ENCODE measurements at places on chromosomes 6 and 20.
A peak's percentile ranks its signal among the peaks of the same experiment; 100 is the strongest.

DNA sequence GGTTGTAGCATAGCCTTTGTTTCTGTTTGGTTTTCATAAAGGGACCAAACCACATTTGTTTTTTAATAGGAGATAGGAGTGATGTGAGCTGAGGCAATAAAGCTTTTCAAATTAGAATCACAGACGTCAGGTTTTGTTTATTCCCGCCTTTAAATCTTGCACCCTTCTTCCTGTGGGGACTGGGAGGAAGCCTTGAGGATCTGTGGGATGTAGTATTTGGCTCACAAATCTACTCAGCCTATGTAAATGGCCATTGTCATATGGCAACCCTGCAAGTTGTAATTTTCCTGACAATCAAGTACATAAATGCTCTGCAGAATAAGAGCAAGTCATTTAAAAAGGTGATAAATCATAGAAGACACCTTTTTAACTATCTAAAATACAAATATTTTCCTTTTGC is 110.4 kb downstream of the ADGRG6 start:
- no peak for DNase-seq

DNA sequence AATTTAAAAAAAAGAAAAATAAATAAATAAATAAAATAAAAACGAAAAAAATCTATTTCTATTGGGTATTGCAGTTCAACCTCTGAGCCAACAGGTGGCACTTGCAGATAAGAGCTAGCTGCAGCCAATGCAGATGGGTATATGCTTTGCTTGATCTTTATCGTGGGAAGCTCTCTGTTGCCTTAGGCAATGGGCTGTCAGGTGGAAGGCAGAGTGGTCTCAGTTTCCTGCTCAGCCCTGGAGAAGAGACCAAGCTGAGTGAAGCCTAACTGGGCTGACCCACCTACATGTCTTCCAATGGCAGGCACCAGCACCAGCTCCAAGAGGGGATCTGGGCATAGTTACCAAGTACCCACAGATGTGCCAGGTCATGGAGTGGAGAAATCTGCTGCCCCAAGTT is 95.0 kb downstream of the AK9 start:
- DNase-seq, result peak; percentile 8

- no peak for DNase-seq
Observed at GRCh38 chr6:149752600-149753373, 3.2 kb downstream of the PCMT1 start.

DNA sequence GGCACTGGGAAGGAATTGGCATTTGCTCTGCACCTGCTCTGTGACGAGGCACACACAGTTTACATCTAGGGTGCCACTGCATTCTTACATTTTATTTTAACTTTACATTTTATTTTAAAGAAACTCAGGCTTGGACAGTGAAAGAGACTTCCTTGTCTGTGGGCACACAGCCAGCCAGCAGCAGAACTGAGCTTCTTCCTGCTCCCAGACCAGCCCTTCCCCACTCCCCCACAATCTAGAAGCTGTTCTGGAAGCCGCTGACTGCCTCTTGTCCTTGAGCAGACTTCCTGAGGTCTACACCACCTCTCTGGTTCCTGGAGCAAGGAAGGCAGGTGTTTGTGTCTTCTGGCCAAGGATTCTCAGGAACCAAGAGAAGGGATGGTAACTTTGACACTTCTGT is 27.9 kb upstream of the CD93 start:
- DNase-seq, result no peak

GRCh38 chr20:51640743-51641142 is 98.2 kb upstream of the NFATC2 start:
- no peak for DNase-seq

DNA sequence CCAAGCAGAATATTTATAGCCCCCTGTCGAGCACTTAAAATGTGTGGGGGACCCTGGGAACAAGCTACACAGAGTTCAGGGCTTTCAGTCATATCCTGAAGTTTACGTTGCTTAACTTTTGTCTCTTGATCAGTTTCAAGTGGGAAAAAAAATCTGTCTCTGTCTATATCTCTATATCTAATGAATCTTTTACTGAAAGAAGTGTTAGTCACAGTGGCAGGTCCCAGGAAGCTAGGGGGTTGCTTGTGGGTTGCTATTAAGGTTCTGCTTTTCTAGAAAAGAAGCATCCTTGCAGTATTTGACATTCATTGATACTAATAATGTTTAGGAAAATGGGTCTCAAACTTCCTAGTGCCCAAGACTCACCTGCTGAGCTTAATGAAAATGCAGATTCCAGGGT is 76.7 kb upstream of the CLDN20 start:
- no peak for DNase-seq

DNA sequence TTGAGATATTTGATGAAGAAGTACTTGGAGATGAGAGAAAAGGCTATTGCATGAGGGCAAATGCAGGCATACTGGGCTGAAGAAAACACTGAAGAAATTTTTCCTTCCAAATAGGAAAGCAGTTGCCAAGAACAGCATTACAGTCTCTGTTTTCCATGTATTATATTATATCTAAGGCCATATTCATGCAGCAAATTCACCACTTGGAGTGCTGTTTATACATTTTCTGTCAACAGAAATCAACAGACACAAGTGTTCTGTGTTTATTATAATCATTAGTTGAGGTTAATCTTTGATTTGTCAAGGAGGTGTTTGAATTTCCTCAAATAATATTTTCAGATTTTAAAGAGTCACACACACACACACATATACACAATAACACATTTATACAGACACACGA is 268.8 kb upstream of the PLCB4 start:
- no peak for DNase-seq

GRCh38 chr6:159715166-159715565 is 12.1 kb upstream of the WTAP start:
- DNase-seq, result no peak

DNA sequence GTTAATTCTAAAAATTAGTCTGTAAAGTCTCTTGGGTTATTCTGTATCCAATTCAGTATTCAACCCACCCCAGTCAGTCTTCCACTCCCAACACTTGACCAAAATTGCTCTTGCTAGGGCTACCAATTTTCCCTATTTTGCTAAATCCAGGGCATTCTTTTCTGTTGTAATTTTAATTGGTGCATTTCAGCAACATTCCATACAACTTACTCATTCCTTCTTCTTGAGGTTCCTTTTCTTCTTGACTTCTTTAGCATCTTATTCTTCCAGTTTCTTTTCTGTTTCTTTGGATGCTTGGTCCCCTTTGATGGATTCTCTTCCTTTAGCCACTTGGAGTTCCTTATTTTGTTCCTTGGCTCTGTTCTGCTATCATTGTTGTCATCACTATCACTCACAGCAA is 11.2 kb upstream of the GRM1 start:
- no peak for DNase-seq

DNA sequence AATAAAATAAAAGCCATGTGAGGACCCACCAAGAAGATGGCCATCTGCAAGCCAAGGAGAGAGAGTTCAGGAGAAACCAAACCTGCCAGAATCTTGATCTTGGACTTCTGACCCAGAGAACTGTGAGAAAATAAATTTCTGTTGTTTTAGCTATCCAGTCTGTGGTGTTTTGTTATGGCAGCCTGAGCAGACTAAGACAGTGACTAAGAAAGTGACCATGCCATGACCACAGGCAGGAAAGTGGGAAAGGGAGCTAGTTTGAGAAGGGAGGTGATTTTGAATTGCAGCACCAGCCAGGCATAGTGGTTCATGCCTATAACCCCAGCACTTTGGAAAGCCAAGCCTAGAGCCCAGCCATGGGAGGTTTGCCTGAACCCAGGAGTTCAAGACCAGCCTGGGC is 21.9 kb upstream of the C6orf62 start:
- DNase-seq, result no peak
